ENCODE measurements at places on chromosomes 1 and 21. TPM values are rescaled to one million over a fixed set of nuclear protein-coding genes. Genes with fewer than 3 reads are reported as not detected.
A peak's percentile ranks its signal among the peaks of the same experiment; 100 is the strongest.

- H3K27me3 ChIP-seq = no peaks in the 10 kb centered on the region
- no peaks in the 10 kb centered on the region for H3K36me3 ChIP-seq
- no peak for DNase-seq
Measured at GRCh38 chr1:89697383-89697782, 64.5 kb downstream of the LRRC8C start.

DNA sequence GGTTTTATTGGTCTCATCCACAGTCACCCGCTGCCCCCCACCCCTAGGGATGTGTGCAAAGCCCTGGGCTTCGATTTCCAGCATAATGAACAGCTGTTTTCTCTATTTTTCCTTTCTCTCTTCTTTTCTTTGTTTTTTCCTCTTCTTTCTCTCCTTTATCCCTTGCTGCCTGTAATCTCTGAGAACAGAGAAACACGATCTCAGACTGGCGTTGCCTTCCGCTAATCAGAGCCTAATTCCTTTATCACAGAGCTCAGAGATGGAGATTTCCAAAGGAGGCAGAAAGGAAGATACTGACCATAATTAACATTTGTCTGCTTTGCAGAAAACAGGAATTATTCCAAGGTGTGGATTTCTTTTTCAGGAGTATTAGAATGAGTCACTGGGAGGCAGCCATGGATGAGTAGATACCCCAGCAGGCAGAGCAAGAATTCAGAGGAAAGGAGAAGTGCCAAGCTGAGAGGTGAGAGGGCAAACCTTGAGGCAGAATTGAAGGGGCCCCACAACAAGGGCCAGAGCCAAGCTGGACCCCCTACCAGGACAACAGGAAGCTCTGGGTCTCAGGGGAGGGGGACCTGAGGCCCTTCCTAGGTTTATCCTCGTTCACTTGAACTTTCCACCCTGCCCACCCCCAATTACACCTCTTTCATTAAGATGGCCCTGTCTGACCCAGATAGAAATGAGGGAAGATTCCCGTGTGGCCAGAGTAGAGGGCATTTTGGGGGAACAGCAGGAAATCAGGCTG, 33.3 kb downstream of the MATN1 start:
- peaks cover 26% of the 10 kb centered on the region for H3K27me3 ChIP-seq
- DNase-seq = peak; percentile 67
- no peaks in the 10 kb centered on the region for H3K36me3 ChIP-seq
- H3K4me1 ChIP-seq = no peaks in the 10 kb centered on the region
- no peak overlapping the region for H3K4me3 ChIP-seq
- H3K27ac ChIP-seq = no peak overlapping the region

DNA sequence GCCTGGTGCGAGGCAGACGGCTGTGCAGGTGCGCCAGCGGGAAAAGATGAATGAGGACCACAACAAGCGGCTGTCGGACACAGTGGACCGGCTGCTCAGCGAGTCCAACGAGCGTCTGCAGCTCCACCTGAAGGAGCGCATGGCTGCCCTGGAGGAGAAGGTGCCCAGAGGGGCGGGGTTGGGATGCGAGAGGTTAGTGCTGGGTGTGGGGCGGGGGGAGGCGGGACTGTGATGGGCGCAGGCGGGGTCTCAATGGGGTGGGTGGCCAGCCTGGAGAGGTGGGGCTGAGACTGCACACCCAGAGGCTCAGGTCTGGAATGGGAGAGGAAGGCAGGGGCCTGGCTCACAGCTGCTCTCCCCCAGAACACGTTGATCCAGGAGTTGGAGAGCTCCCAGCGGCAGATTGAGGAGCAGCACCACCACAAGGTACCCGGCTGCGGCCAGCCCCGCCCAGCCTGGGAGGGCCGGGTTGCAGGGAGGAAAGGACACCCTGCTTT, 22.3 kb downstream of the PPFIA4 start:
- H3K4me3 ChIP-seq = no peak overlapping the region
- peak; percentile 68 for DNase-seq
- H3K27me3 ChIP-seq = no peaks in the 10 kb centered on the region
- H3K36me3 ChIP-seq = no peaks in the 10 kb centered on the region
- H3K27ac ChIP-seq = no peak overlapping the region

- H3K4me1 ChIP-seq = no peaks in the 10 kb centered on the region
- H3K4me3 ChIP-seq = no peak overlapping the region
- H3K27ac ChIP-seq = no peak overlapping the region
- DNase-seq = no peak
- no peaks in the 10 kb centered on the region for H3K36me3 ChIP-seq
- H3K27me3 ChIP-seq = peaks cover 19% of the 10 kb centered on the region
Measured at GRCh38 chr1:22321917-22322316, 129.7 kb upstream of the ZBTB40 start.

- no peak for DNase-seq
- no peak overlapping the region for H3K27ac ChIP-seq
- peaks cover 3% of the 10 kb centered on the region for H3K27me3 ChIP-seq
Measured at GRCh38 chr21:42101246-42101645, 30.1 kb downstream of the UMODL1 start.

DNA sequence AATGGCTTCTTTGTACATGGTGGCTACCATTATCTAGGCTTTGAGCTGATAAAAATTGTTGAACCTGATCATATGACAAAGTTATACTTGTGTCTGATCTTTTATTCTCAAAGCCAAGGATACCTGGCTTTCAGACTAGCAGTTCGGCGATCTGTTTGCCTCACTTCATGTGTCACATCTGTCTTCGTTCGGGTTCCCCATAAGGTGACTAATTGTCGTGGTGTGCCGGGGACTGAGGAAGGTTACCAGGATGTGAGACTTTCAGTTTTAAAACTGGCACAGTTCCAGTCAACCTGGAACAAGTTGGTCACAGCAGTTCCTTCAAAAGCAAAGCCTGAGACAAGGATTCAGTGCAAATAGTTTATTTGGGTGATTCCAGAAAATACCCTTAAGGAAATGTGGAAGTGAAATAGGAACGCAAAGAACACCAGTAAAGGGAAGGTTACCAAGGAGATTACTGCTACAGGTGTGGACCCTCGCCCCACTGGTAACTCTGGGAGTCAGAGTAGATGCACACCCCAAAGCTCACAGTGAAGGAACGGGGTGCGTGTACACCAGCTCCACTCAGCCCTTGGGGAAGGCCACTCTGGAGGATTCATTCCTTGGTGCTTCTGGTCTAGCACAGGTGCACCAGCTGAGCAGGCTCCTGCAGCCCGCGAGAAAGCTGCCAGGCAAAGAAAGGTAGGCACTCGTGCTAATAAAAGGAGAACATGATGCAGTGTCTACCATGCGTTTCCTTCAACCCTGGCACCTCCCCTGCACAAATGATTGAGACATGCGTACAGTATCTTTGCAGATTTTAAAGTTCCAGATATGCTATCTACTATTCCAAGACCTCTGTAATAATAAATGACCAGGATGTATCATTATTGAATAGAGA, 69.0 kb downstream of the VWA5B1 start:
- H3K27ac ChIP-seq = no peak overlapping the region
- no peaks in the 10 kb centered on the region for H3K36me3 ChIP-seq
- peaks cover 53% of the 10 kb centered on the region for H3K27me3 ChIP-seq
- H3K4me3 ChIP-seq = no peak overlapping the region

DNA sequence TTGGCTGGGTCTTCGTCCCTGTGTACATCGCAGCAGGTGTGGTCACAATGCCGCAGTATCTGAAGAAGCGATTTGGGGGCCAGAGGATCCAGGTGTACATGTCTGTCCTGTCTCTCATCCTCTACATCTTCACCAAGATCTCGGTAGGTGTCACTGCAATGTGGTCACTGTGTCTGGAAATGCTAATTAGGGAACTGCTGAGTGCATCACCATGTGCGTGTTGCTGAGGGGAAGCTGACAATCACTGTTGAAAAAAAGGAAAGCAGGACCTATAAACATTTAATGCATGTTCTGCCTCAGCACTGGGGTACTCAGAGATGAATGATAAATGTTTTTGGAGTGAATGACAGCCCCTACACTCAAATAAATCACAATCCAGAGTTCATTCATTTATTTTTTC, 6.8 kb downstream of the SLC5A9 start:
- H3K4me3 ChIP-seq = no peak overlapping the region
- H3K27me3 ChIP-seq = no peaks in the 10 kb centered on the region
- no peak for DNase-seq
- no peak overlapping the region for H3K27ac ChIP-seq
- no peaks in the 10 kb centered on the region for H3K36me3 ChIP-seq

- H3K4me1 ChIP-seq = peaks cover 51% of the 10 kb centered on the region
- H3K27ac ChIP-seq = peak overlapping the region; percentile 92
- peak; percentile 80 for DNase-seq
- H3K36me3 ChIP-seq = no peaks in the 10 kb centered on the region
- no peak overlapping the region for H3K4me3 ChIP-seq
- H3K27me3 ChIP-seq = no peaks in the 10 kb centered on the region
Measured at GRCh38 chr1:115430441-115431158, 92.6 kb upstream of the NGF start.

GRCh38 chr21:36428761-36429432, 43.7 kb downstream of the CHAF1B start:
- no peaks in the 10 kb centered on the region for H3K27me3 ChIP-seq
- no peak for DNase-seq
- H3K4me3 ChIP-seq = no peak overlapping the region

DNA sequence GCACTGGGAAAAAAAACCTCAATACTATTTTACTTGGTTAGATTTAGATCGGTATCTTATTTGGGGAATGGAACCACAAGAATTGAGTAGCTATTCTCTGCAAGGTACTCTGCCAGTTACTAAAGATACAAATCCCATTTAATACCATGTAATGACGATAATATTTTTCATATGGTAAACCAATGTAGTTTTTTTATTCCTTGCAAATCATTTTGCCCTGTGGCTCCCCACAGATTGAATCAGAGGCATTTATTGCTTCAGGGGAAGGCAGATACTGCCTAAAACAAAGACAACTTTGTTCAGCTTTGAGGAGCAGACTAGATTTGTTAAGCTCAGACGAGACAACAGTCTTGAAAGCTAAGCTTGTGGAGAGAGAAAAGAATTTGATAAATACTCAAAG, 226.7 kb upstream of the RUNX1 start:
- no peaks in the 10 kb centered on the region for H3K36me3 ChIP-seq
- peaks cover 9% of the 10 kb centered on the region for H3K4me1 ChIP-seq
- no peaks in the 10 kb centered on the region for H3K27me3 ChIP-seq
- DNase-seq = no peak
- no peak overlapping the region for H3K4me3 ChIP-seq
- H3K27ac ChIP-seq = no peak overlapping the region

- H3K4me3 ChIP-seq = no peak overlapping the region
- H3K27me3 ChIP-seq = peaks cover 97% of the 10 kb centered on the region
- DNase-seq = no peak
Measured at GRCh38 chr1:44408212-44408582, 3.1 kb downstream of the RNF220 start.

- no peaks in the 10 kb centered on the region for H3K4me1 ChIP-seq
- H3K36me3 ChIP-seq = no peaks in the 10 kb centered on the region
- H3K4me3 ChIP-seq = no peak overlapping the region
Measured at GRCh38 chr1:228212415-228212965, 4.6 kb downstream of the OBSCN start.

DNA sequence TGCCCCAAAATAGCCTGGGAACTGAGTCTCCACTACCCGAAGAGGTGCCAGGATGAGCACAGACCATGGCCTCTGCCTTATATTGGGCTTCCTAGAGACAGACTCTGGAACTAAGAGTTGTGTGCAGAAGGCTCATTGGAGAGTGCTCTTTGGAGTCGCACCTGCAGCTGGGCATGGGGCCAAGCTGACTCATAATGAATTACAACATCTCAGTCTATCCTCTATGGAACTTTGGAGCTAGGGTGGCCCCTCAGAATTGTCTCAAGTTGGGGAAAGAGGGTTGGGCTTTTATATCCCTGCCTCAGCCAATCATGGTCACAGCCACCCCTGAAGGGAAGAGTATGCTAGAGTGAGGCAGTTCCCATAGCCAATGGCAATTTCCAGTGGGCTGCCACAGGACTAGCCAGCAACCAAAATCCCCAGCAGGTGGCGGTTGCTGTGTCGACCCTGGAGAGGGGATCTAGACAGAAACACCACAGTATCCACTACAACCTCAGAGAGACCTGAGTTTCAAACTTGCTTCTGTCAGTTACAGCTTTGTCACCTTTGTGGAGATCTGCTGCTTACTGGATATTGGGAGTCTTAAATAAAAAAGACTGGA, 93.8 kb downstream of the DMRTA2 start:
- H3K27ac ChIP-seq = no peak overlapping the region
- H3K4me1 ChIP-seq = peaks cover 5% of the 10 kb centered on the region
- peaks cover 11% of the 10 kb centered on the region for H3K27me3 ChIP-seq
- H3K4me3 ChIP-seq = no peak overlapping the region

DNA sequence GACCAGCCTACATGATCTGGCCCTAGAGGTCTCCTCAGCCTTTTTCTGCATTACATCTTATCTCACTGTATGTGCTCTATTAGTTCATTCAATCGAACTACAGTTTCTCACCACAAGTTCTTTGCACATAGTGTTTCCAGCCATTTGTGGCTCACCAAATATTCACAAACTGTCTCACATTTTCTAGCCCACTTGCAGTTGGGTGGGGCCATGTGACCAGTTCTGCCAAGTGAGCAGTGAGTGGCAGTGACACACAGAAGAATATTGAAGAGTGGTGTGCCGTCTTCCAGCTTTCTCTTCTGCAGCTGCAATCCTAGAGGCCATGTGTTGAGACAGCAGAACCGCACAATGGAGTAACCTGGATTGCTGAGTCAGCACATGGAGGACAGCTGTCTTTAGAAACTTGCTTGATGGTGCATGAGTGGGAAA, 103.2 kb upstream of the ZNF644 start:
- no peaks in the 10 kb centered on the region for H3K4me1 ChIP-seq
- no peaks in the 10 kb centered on the region for H3K36me3 ChIP-seq
- no peaks in the 10 kb centered on the region for H3K27me3 ChIP-seq
- no peak overlapping the region for H3K4me3 ChIP-seq

- H3K27me3 ChIP-seq = no peaks in the 10 kb centered on the region
- no peak for DNase-seq
- no peak overlapping the region for H3K4me3 ChIP-seq
- peaks cover 12% of the 10 kb centered on the region for H3K4me1 ChIP-seq
Measured at GRCh38 chr1:221849110-221849509, 107.2 kb upstream of the DUSP10 start.

DNA sequence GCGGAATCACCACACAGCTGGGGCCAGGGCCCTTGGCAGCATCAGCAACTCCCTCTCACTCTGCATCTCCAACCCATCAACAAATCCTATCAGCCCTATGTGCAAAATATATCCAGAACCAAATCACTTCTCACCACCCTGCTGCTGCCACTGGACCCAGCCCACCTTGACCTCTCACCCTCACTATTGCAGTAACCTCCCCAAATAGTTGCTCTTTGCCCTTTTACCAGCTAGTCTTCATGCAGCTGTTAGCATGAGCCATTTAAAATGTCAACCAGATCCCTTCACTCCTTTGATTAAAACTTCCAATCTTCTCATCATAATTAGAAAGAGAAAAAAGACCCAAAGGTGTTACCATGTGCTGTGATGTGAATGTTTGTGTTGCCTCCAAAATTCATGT, 155.7 kb upstream of the IRF2BP2 start:
- H3K27me3 ChIP-seq = no peaks in the 10 kb centered on the region
- no peak overlapping the region for H3K4me3 ChIP-seq
- no peak for DNase-seq
- H3K4me1 ChIP-seq = no peaks in the 10 kb centered on the region
- H3K27ac ChIP-seq = no peak overlapping the region
- H3K36me3 ChIP-seq = no peaks in the 10 kb centered on the region

GRCh38 chr21:25025596-25025995, 581.7 kb downstream of the MRPL39 start:
- no peak for DNase-seq
- H3K36me3 ChIP-seq = no peaks in the 10 kb centered on the region
- H3K27me3 ChIP-seq = no peaks in the 10 kb centered on the region

- no peak overlapping the region for H3K27ac ChIP-seq
- H3K27me3 ChIP-seq = no peaks in the 10 kb centered on the region
- H3K4me3 ChIP-seq = no peak overlapping the region
Measured at GRCh38 chr1:224921354-224921753, 8.1 kb upstream of the DNAH14 start.

The PYHIN1 gene
- not detected for total RNA-seq

The FOXO6 gene
- total RNA-seq = not detected

The NUP210L gene
- under 0.01 TPM for total RNA-seq

The S100A5 gene
- total RNA-seq = not detected
